ENCODE measurements at places on chromosomes 4 and X.

DNA sequence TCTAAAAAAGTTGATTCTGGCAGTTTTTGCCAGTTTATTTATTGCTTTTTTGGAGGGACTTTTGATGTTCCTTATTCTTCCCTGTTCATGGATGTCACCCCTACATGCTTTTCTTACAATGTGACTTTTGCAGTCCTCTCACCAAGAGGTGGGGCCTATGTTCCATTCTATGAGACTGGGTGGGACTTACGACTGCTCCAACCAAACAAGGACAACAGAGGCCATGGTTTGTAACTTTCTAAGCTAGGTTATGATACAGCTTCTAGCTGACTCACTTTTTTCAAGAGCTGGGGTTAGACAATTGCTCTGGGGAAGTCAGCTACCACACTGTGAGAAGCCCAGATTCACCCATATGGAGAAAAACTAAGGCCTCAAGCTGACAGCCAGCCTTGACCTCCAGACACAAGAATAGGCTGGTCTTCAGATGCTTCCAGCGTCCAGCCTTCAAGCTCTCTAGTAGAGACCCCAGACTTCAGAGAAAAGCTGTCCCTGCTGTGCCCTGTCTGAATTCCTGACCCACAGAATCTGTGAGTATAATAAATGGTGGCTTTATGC, 39.5 kb downstream of the ENOPH1 start:
- H3K27ac ChIP-seq, result no peak overlapping the region
- DNase-seq, result peak; percentile 41
- peaks cover 10% of the 10 kb centered on the region for H3K4me1 ChIP-seq
- no peak overlapping the region for H3K4me3 ChIP-seq
- no peaks in the 10 kb centered on the region for H3K36me3 ChIP-seq
- no peaks in the 10 kb centered on the region for H3K27me3 ChIP-seq

DNA sequence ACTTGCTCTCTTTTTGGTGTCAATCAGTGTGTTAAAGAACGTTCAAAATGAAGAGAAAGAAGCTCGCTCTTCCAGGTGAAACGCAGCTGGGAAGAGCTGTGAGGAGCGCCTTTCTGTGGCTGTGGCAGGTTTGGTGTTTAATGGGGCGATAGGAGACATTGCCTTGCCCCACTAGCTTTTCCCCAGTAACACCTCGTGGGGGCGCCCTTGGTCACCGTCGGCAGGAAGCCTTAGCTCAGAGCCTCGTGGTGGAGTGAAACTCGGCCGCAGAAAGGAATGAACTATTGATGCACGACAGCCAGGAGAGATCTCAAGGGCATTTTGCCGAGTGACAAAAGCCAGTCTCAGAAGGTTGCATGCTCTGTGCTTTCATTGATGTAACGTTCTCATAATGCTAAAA, 65.1 kb downstream of the GPR143 start:
- H3K27ac ChIP-seq, result no peak overlapping the region
- DNase-seq, result no peak
- no peaks in the 10 kb centered on the region for H3K36me3 ChIP-seq
- no peaks in the 10 kb centered on the region for H3K4me1 ChIP-seq
- H3K4me3 ChIP-seq, result no peak overlapping the region

DNA sequence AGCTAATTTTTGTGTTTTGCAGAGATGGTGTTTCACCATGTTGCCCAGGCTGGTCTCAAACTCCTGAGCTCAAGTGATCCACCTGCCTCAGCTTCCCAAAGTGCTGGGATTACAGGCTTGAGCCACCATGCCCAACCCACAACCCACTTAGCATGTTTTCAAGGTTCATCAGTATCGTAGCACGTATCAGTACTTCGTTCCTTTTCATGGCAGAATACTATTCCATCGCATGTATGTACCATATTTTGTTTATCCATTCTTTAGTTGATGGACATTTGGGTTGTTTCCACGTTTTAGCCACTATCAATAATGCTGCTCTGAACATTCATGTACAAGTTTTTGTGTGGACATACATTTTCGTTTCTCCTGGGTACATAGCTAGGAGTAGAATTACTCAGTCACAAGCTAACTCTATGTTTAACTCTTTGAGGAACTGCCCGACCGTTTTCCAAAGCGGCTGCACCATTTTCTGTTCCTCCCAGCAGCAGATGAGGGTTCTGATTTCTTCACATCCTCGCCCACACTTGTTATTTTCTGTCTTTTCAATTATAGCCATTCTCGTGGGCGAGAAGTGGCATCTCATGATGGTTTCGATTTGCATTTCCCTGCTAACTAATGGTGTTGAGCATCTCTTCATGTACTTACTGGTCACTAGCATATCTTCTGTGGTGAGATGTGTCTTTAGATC, 32.5 kb downstream of the MAN2B2 start:
- H3K36me3 ChIP-seq, result no peaks in the 10 kb centered on the region
- H3K27ac ChIP-seq, result no peak overlapping the region
- H3K27me3 ChIP-seq, result no peaks in the 10 kb centered on the region

GRCh38 chr4:79650217-79650616, 242.2 kb upstream of the GK2 start:
- no peak overlapping the region for H3K4me3 ChIP-seq
- no peaks in the 10 kb centered on the region for H3K27me3 ChIP-seq
- H3K4me1 ChIP-seq, result no peaks in the 10 kb centered on the region
- H3K27ac ChIP-seq, result no peak overlapping the region
- H3K36me3 ChIP-seq, result no peaks in the 10 kb centered on the region

Measured in testis (tissue), 5 donors.